ENCODE measurements at places on chromosomes 11 and 22.

DNA sequence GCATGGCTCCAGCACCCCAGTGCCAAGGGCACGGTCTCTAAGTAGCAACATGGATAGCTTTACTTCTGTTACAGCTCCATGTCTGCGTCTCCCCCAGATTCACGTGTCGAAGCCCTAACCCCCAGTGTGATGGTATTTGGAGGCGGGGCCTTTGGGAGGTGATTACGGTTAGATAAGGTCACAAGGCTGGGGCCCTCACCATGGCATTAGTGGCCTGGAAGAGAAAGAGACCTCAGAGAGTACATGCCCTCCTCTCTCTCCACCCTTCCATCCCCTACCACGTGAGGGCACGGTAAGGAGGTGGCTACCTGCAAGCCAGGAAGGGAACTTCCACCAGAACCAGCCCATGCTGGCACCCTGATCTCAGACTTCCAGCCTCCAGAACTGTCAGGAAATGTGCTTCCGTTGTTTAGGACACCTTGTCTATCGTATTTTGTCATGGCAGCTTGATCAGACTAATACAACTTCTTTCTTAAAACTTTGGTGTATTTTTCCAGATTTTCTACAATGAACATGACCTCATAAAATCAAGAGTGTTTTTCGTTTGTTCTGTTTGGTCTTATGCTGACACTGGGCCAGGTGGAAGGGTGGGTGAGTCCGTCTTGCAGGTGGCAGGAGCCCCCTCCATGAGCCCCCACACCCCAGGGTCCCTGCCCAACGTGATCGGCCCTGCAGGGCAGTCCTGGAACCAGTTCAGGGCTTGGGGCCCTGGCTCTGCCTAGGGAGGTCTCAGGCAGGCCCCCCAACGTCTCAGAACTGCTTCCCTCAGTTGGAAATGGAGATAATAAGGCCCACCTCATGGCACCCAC, 10.7 kb downstream of the RTN4R start:
- DNase-seq: no peak

DNA sequence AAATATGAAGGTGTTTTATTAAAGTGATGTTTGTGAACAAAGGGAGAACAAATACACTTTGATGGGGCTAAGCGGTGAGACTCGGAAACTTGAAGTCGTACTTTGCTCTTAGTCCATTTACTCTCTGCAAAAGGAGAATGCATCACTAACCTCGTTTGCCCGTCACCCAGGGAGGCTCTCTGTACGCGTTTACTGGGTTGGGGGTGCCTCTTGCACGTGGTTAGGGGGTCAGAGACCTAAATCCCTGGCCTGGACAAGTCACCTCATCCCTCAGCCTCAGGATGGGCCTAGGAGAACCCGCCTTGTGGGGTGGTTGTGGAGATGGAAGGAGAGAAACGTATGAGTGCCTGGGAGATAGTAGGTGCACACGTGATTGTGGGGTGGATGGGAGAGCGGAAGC, 803 bp upstream of the IFT27 start:
- no peak for DNase-seq

DNA sequence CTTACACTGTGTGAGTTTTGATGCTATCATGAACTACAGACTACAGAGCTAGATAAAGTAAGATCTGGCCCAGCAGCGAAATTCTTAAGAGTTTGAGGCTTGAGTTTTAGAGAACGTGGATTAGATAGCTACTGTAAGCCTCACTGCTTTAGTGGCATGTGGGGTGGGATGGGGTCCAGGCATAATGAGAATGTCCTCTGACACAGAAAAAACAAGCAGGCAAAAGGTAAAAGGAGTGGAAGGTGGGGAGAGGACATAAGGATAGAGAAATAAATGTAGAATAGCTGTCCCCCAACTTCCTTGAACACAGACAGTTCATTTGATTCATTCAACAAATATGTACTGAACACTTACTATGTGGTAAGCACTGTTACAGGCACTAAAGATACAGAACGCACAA, 324.5 kb upstream of the PITPNB start:
- peak; percentile 39 for DNase-seq

DNA sequence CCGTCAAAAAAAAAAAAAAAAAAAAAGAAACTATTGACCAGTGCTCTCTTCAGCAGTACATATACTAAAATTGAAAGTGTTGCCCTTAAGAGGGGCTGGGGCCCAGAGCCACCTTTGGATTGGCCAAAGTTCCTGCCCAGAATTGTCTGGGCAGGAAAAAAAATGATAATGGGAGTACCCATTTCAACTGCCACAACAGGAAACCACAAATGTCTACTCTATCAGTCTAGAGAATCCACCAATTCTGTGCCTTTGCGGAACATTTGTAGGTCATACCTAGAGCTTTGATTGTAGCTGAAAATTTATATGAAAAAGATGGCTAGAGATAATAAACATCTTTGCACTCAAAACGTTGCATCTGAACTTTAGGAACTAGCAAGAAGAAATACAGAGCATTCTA, 69.4 kb downstream of the FAM76B start:
- DNase-seq: no peak

- no peak for DNase-seq
These were observed 21.9 kb downstream of the KRTAP5-5 start for GRCh38 chr11:1651411-1651980.

- no peak for DNase-seq
These were observed 604.1 kb upstream of the ANO5 start for GRCh38 chr11:21588754-21589153.

DNA sequence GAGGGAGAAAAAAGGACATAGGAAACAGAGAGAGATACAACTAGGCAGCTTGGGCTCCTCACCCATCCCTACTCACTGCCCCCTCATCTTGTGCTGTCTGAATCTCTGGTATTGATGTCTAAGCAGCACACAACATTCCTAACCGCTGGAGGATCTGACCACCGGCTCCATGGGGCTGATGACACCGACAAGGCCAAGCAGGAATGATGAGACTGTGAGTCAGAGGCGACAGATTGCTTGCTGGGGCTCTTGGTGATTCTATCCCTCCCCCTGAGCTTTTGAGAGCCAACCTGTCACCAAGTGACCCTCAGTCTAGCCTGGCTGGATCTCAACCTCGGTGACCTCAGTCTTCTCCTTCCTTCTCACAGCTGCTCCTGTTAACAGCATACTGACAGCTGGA, 13.8 kb downstream of the PAMR1 start:
- peak; percentile 93 for DNase-seq

- no peak for DNase-seq
These were observed 36.7 kb downstream of the SERPIND1 start for GRCh38 chr22:20810645-20811044.

GRCh38 chr11:2791521-2792380, 92.0 kb upstream of the KCNQ1OT1 start:
- DNase-seq: no peak

GRCh38 chr22:28394513-28395110, 285.0 kb downstream of the TTC28 start:
- DNase-seq: no peak

DNA sequence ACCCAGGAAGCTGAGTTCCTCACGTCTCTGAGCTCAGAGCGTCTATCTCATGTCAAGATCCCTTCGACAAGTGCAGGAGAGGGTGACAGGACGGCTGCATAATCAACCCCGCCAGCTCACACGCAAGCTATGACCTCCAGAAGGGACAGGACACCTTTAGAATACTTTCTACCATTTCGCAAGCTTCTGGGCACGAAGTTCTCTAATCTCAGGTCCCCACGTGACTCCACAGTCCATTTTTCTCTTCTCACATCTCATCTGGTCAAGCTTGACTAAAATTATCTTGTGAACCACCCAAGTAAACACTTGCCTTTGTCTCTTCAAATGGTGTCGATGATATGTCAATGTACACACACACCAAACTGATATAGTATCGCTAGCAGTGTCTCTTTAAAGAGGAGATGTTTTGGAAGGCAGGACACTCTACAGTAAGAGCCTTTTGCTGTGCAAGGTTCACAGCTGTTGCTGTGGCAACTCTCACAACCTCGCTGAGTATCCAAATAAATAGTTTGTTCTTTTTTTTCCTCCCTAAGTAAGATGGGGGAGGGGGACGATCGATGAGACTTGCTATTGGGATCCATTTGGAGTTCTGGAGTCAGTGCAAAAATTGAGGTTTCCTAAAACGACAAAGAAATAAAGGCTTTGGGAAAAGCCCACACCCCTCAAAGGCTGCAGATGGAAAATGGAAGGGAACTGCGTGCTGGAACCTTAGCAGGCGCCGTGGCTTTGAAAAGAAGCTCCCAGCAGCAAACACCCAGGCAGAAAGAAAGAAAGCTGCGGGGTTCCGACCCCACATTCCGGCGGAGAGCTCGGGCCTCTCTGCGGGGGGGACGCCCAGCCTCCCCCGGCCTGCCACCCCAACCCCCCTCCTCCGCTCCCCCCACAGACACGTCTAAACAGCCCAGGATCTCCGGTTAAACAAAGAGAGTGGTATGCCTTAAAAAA, 215.4 kb upstream of the UBASH3B start:
- DNase-seq: peak; percentile 3

- peak; percentile 43 for DNase-seq
These were observed 1.0 kb downstream of the POU2AF3 start for GRCh38 chr11:111299101-111300026.

DNA sequence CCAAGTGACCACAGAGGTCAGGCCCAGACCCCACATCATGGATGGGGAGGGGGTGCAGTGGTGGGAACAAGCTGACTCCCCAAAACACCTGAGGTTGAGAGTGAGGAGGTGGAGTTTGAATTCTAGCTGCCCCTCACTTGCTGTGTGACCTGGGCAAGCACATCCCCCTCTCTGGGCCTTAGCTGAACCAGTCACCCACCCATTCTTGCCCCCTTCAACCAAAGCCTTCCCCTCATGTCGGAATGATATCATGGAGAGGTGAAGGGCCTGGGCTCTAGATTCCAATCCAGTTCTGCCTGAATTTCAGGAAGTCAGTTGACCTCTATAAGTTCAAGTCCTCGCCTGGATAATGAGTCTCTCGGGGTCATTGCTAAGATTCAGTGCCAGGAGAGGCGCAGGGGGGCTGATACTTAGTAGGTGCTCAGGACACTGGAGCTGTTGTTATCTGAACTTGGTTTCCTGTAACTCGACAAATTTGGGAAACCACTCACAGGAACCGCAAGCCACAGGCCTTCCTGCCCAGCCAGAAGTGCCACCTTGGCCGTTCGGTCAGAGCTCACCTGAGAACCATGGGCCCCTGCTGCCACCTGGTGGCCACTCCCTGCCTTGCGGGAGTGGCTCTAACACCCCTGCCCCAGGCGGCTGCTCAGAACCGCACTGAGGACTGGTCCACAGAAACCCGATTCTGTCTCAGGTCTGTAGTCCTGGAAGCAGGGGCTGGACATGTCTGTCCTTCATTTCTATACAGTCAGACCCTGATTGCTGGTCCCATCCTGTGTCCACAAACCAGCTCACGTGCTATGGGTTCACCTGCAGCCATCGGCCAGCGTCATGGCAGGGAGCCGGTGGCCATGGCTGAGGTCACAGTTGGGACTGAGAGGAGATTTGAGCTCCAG, 6.9 kb downstream of the CDC42EP1 start:
- peak; percentile 47 for DNase-seq

- peak; percentile 51 for DNase-seq
These were observed 104.4 kb downstream of the MICAL2 start for GRCh38 chr11:12214751-12215150.

DNA sequence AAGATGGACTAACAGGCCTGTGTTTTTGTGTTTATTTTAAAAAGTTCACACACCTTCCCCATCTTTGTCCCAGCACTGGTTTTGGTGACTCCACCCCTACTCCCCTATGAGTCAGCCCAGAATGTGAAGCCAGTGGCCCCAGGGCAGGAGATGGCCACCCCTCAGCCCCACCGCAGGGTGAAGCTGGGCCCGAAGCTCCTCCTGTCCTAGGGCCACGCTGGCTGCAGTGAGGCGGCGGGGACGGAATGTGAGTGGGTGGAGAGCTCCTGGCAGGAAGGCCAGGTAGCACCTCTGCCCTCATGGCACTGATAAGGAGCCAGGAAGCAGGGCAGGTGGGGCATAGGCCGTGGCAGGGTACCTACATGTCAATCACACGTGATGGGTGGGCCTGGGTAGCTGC, 39.9 kb downstream of the SGSM3 start:
- peak; percentile 80 for DNase-seq

DNA sequence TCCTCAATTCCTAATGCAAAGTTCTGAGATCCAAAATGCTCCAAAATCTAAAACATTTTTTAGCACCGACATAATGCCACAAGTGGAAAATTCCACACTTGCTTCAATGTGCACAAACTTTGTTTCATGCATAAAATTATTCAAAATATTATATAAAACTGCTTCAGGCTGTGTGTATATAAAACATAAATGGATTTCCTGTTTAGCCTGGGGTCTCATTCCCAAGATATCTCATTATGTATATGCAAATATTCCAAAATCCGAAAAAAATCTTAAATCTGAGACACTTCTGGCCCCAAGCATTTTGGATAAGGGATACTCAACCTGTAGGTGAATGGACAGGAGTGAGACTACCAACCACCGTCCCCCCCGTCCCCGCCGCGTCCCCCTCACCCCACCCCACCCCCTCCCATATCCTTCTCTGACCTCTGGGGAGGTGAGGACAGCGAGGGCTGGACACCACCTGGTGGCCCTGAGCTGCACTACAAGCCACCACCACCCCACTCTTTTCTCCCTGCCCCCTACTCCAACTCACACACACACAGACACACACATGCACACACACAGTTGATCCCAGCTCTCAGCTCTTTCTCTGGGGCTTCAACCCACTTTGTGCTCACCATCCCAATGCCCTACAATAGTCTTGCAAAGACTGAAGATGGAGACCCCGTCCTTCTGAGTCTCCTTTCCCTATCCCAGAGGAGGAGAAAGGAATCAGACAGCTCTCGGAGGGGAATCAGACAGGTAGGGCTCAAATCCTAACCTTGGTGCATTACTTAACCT, 101.0 kb downstream of the PDE2A start:
- DNase-seq: peak; percentile 43

GRCh38 chr11:62593434-62594044, 2.2 kb upstream of the TUT1 start:
- peak; percentile 82 for DNase-seq

- no peak for DNase-seq
These were observed 73.1 kb downstream of the ELP4 start for GRCh38 chr11:31582697-31583096.

- DNase-seq: no peak
These were observed 1321.8 kb downstream of the BRD1 start for GRCh38 chr22:48505891-48506290.

DNA sequence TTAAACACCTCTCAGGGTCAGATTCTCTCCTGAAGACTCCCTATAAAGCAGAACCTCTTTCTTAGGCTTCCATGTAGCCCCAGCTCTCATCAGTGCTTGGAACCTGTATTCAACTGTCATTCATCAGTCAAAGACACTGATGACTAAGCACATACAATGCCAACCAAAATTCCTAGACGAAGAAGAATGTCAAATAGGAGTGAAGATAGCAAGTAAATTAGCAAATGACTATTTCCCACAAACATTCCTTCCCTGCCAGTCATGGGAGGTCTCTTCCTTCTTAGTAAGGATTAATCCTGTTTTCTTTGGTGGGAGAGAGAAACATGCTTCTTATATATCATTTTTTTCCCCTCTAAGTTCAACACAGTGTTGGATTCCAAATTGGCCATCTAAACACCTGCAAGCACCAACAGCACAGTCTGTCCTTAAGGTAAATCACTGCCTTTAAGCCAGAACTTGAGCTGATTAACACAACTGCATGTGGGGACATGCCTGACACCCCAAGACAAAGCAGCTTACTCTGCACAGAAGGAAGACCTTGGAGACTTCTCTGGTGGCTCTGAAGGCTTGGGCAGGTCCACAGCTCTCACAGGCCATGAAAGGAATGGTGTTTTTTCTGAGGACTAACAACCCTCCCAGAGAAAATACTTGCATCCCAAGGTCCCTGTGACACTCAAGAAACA, 47.5 kb upstream of the ME3 start:
- peak; percentile 96 for DNase-seq
